ENCODE measurements at places on chromosomes 6 and 20. TPM values are rescaled to one million over a fixed set of nuclear protein-coding genes. Genes with fewer than 3 reads are reported as not detected.

RIMS1 gene
- 0.50 TPM for total RNA-seq

BIRC7 gene
- not detected for total RNA-seq

BEND3 gene
- 10.9 TPM for total RNA-seq

MAP7 gene
- not detected for total RNA-seq

PNPLA1 gene
- 0.26 TPM for total RNA-seq

DACT2 gene
- 18.7 TPM for total RNA-seq

MYLK2 gene
- total RNA-seq, result 1.2 TPM

ID4 gene
- total RNA-seq, result 29.3 TPM

BPI gene
- not detected for total RNA-seq

HSPA1L gene
- 1.1 TPM for total RNA-seq

MLN gene
- total RNA-seq, result not detected

PRPH2 gene
- 0.41 TPM for total RNA-seq

WFDC13 gene
- not detected for total RNA-seq

DEFB124 gene
- total RNA-seq, result not detected

TSPO2 gene
- not detected for total RNA-seq

TCFL5 gene
- total RNA-seq, result 16.1 TPM
